ENCODE measurements at places on chromosomes 13 and 19.

DNA sequence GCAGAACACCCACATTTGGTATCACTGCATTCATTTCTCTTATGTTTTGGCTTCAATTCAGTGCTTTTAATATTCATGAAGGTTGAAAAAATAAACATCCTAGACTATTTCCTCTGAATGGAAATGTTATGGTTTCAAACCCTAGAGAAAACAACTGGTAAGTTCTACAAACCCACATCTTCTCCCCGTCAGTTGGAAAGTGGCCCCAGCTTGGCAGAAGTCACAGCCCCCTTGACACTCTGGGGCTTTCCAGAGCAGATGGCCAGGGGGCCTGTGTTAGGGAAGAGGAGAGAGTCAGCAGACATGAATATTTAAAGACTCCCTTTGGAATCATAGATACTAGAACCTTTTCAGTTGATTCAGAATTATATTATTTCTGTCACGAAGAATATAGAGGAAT, 123.9 kb downstream of the SHISA2 start:
- no peak for DNase-seq

- no peak for DNase-seq
Measured at GRCh38 chr19:45568732-45569131, 15.9 kb downstream of the OPA3 start.

DNA sequence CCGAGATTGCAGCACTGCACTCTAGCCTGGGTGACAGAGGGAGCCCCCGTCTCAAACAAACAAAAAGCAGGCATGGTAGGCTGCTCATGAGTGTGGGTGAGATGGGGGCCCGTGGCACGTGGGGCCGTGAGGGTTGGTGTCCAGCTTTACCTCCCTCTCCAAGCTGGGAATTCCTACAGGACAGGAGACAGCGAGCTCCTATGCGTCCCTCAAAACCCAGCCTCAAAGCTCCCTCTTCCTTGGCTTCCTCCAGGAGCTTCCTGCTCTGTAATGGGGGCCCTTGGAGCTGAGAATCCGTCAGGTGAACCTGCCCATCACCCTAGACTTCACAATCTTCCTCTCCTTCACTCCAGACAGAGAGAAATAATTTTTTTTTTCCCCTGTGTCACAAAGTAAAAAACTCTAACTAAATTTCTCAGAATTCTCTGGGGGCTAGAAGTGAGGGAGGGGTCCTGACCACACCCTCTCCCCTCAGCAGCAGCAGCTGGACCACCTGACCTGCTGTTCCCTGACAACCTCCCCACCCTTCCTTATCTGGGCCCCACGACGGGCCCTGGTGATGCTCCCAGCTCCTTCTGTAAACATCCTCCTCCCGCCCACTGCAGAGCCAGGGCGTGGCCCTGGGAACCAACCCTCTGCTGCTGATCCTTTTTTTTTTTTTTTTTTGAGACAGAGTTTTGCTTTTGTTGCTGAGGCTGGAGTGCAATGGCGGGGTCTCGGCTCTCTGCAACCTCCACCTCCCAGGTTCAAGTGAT, 22.1 kb upstream of the WDR18 start:
- DNase-seq, result no peak

GRCh38 chr13:26664876-26665275, 95.7 kb downstream of the GPR12 start:
- DNase-seq, result no peak

GRCh38 chr19:49391581-49392399, 3.7 kb downstream of the KASH5 start:
- peak; percentile 67 for DNase-seq

- DNase-seq, result peak; percentile 5
Measured at GRCh38 chr19:34985249-34986022, 14.7 kb upstream of the GRAMD1A start.

DNA sequence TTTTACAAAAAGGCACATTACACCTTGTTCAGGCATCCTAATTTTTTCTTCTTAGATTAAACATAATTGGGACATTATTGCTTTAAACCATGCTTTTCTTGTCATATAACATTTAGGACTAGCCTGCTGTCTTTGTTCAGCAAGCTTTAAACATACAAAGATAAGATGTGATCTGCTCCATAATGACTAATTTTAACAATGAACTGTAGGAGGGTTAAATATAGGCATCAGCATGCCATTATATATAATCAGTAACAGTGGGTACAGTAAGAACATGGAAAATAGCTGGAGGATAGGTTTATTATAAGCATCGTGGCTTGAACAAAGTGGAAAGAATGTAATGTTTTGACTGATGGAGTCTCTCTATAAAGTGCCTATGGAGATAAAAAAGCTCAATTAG, 661.7 kb downstream of the SLITRK6 start:
- DNase-seq, result no peak

- no peak for DNase-seq
Measured at GRCh38 chr19:9849791-9850190, 14.7 kb downstream of the PIN1 start.

DNA sequence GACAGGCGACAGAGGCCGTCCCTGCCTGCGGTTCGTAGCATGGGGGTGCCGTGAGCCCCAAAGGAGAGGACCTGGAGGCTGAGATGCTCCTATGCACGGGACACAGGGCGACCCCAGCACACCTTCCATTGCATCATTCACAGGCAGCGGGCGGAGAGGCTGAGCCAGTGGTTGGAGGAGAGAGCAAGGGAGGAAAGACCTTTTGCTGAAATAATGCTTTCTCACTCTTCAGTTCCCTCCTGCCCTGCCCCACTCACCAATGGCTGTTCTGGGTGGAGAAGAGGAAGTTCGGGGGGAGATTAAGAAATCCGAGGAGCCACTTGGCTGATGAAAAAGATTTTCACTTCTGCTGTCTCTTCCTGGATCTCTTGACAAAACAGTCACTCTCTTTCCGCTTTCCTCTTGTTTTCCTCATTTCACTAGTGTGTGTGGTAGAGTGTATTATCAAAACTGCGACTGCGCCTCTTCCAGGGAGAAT, at the start of gene NLRP12:
Gene NLRP12 (minus strand): TSS at position 181 of the 478 bp plus-strand sequence. CDS start 140 bp downstream, at position 41.
- no peak for DNase-seq

- DNase-seq, result no peak
Measured at GRCh38 chr19:6015841-6016545, 38.1 kb upstream of the RANBP3 start.

- DNase-seq, result no peak
Measured at GRCh38 chr13:113084094-113084942, 21.3 kb upstream of the F7 start.

- no peak for DNase-seq
Measured at GRCh38 chr13:23427881-23428528, 5.5 kb downstream of the SACS start.

DNA sequence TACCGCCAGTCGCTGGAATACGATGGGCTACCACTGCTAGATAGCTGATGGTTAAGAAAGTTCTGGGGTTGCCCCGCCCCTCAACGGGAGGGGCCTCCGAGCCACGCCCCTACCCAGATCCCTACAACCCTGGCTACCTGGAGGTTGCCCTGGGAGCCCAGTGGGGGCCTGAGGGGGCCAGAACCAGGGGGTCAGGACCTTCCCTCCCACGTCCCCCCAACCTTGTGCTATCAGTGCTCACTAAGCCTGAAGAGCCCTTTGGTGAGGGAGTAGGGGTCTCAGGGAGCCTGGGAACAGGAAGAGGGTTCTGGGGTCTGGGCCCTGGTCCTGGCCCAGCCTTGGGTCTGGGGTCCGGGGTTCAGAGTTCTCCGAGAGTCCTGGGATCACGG, 8.9 kb downstream of the OCEL1 start:
- peak; percentile 41 for DNase-seq

DNA sequence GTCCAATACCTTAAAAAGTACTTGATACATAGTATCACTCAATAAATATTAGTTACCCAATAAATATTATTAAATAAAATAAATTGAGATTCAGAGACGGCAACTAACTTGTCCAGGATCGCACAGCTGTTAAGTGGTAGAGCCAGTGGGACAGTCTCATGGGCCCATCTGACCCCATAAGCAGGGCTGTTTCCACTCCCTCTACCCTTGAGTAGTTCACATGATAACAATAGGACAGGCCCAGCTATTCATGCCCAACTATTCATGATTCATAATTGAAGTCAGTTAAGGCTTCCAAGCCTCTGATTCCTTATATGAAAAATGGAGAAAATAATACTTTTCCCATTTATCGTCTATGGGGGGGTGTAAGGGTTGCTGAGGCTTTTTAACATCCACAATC, 78.2 kb downstream of the C13orf42 start:
- DNase-seq, result no peak

GRCh38 chr13:49864509-49864908, 71.6 kb downstream of the SPRYD7 start:
- no peak for DNase-seq

- DNase-seq, result no peak
Measured at GRCh38 chr13:77235456-77236022, 91.4 kb downstream of the MYCBP2 start.

- peak; percentile 89 for DNase-seq
Measured at GRCh38 chr19:7871437-7872305, 2.5 kb downstream of the PRR36 start.

DNA sequence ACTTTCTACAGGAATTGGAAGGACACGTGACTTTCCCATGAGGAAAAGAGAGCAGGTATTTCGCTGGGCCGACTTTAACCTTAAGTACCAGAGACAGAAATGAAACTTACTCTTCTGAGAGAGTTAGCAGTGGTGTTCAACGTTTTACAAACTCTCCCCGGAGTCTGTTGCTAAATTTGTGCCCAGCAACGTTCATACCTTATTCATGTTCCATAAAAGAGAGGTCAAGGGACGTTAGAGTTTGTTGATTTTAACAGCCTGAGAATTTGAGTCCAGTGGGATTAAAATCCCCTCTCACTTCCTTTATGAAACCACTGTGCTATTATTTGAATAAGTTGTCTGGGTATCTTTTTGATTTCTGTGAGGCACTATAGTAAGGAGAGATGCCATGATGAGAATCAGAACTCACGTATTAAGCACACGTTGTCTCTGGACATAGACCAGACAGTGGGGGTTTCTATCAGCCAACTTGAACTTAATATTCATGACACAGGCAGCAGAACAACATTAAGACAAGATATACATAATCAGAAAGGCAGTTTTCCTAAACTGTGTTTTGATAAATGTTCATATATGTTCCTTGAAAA, 33.4 kb downstream of the SPRY2 start:
- DNase-seq, result no peak

DNA sequence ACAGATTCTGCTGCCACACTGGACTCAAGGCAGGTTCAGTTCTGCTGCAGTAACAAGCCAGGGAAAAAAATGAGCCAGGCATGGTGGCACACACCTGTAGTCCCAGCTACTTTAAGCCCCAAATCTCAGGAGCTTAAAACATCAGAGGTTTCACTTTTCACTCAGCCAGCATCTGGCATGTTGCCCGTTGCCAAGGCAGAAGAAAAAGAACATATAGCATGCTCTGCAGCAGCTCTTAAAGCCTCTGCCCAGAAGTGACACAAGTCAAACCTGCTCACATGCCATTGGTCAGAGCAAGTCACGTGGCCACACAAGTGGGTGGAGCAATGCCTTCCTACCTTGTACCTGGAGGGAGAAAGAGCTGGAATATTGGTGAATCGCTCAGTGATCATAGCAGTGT, 14.7 kb upstream of the ADGRE5 start:
- DNase-seq, result peak; percentile 87

- no peak for DNase-seq
Measured at GRCh38 chr13:107351305-107351704, 783.4 kb upstream of the ARGLU1 start.

DNA sequence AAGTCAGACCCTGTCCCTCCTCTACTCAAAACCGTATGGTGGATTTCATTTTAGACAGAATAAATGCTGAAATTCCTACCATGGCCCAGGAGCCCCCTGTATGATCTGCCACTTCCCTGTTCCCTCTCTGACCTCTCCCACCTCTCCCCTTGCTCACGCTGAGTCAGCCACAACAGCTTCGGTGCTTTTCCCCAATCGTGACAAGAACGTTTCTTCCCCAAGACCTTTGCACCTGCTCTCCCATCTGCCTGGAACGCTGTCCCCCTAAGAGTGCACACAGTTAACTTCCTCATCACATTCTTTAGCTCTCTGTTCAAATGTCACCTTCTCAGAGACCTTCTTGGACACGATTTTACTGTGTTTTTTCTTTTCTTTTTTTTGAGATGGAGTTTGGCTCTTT, 2.3 kb downstream of the VRK3 start:
- DNase-seq, result no peak

GRCh38 chr19:30686826-30687566, 314.8 kb downstream of the ZNF536 start:
- DNase-seq, result no peak
